ENCODE measurements at places on chromosomes 11 and 22.

- no peak for DNase-seq
Measured at GRCh38 chr11:19101796-19102520, 15.0 kb upstream of the ZDHHC13 start.

- no peak for DNase-seq
Measured at GRCh38 chr11:133918608-133919260, 38.0 kb downstream of the IGSF9B start.

DNA sequence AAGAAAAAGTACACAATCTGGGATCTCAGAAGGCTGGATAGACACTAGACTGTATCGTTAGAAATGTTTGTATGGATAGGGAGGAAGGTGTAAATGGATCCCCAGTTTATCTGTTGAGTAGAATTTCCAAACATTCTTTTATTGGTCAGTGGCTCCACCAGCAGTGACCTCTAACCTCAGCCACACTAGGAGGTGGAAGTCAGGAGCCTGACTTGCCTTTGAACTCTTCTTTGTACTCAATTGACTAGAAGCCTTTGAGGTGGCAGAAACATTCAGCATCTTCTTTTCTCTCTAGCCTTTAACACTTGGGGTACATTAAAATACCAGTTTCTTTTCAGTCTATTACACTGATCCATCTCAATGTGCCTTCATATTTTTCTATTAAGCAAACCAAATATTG lies 39.1 kb downstream of the EXT2 start:
- DNase-seq, result no peak

GRCh38 chr11:47127213-47127612 lies 49.5 kb downstream of the ARFGAP2 start:
- no peak for DNase-seq

Data from CD4-positive, alpha-beta T cell treated with Interleukin-2 at 100 ng/mL for 4 hours (primary cell).